ENCODE measurements at places on chromosomes 4 and X.

DNA sequence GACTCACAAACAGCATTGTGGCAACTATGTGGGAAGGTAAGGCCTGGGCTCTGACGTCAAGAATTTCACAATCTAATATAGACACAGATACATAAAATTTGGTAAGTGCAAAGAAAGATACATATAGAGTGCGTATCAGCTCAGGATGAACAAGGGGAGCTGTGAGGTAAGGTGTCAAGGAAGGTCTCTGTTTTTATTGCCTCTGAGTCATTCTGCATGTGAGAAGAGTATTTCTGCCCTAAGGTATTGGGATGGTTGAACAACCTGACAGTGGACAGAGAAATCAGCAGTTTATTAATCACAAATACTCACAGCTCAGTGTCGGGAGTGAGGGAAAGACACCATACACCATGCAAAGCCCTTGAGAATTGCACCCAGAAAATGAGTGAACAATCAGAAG, 89.8 kb downstream of the COMMD8 start:
- DNase-seq, result no peak

DNA sequence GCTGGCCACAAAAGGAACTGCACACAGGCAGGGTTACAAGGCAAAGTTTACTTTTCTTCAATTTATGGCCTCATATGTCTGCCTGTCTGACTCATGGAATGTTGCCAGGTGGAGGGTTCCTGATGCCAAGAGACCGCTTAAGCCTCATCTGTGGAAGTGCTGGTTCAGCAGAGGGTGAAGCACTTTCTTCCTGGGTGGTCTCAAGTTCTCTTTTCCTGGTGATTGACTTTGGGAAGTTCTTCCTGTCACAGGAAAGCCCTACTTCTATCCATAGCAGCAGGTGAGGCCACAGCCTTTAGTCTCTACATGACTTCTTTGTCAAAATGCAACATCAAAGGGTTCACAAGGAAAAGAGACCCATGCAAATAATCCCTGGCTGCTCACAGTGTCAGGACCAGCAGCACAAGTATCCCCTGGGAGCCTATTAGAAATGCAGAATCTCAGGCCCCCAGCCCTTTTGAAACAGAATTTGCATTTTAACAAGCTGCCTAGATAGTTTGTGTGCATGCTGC, 81.4 kb upstream of the IGFBP7 start:
- DNase-seq, result no peak

GRCh38 chr4:78558410-78558809, 6.8 kb downstream of the ANXA3 start:
- DNase-seq, result no peak

DNA sequence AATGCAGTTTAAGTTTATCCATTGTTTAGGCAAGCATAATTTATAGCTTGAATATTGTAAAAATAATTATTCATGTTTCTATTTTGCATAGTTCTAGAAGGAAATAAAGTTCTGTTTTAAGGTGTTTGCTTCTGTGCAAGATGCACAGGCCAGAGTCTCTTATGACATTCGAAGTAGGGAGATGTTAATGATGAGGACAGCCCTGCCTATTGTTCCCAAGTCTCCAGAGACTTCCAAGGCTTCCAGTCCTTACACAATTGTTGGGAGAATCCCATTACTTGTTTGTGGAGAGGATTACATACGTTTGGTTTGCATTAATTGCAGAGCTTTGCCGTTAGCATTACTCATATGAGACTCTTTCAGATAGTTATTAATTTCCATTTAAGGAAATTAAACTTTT, 96.2 kb upstream of the ANK2 start:
- no peak for DNase-seq

- no peak for DNase-seq
Measured at GRCh38 chr4:105679186-105679585, 29.3 kb downstream of the INTS12 start.

DNA sequence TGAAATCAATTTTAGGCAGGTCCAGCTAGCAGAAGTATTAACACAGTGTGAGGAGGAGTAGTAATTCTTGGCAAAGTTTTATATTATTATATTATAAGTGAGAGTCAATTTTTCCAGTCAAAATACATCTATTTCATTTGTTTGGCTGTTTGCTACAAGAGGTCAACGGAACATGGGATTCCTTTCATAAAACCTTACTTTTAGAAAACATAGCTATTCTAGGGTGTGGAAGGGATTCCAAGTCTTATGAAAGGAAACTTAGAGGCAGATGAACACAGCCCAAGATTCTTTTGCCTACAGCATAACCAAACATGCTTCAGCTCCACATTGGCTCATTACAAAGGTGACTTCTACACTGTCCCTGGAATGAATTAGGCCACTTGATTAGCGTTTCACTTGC, 29.9 kb upstream of the PCDH19 start:
- no peak for DNase-seq

GRCh38 chrX:103417370-103417769, 41.0 kb downstream of the BEX3 start:
- DNase-seq, result no peak

DNA sequence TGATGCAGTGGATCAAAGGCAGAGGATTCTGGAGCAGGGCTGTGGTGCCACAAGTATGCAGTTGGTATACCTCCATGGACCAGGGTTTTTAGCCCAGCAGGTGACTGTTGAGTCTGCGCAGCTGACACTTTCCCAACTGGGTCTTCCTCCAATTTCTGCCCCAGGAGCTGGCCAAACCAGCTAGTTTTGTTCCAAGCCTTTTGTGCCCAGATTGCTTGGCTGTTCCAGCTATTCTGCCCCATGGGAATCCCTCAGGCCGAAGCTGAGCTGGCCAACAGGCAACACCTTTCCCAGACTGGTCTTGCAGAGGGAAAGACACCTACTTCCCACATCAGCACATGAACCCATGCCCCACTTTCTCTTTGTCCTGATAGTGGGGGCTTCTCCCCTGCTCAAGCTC, 22.8 kb upstream of the ANKRD17 start:
- no peak for DNase-seq

- no peak for DNase-seq
Measured at GRCh38 chrX:39815631-39816030, 282.1 kb downstream of the BCOR start.

DNA sequence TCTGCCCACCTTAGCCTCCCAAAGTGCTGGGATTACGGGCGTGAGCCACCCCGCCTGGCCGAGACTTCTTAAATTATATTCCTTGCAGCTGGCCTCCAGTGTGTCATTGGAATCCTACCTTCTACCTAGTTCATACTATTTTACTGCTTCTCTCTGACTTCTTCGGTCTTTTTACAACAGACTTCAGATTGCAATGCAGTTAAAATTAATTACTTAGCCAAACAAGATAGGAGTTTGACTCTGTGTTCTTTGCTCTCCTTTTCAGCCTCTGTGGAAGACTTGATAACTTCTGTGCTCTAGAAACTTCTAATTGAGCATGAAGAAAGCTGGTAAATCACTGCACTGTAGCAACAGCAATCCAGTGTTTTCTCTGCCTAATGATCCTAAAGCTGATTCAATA, 199.5 kb downstream of the GASK1B start:
- DNase-seq, result no peak

GRCh38 chr4:115158296-115158695, 44.9 kb upstream of the NDST4 start:
- no peak for DNase-seq

DNA sequence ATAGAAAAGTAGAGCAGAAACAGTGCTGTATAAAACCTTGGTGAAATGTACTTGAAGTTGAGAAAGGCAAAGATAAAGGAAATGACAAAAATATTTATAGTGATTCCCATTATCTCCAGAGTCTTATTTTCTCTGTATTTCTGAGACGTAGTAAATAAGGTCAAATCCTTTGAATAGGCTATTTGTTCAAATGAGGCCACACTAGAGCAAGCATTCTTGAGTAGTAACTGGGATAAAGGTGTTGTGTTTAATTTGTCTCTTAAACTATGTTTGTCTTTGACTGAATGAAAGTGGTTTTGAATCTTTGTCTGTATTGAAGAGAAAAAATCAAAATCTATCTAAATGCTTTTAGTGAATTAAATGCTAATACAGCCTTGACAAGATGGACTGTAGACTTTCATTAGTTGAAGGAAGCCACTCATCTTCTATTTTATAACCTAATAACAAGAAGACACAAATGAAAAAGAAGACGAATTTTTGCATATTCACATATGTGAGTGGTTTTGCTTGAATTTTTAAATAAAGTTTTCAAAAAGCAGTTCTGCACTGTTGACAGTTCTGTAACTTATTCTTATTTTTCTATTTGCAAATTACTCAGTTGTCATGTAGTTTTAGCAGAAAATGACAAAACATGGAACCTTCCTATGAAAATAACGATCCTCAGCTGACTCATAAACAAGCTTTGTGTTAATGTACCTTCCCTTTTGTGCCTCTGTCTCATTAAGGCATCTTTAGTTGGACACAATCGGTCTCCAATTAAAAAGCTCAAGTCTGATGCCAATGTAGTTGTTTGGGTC, 94.8 kb upstream of the PCDH18 start:
- no peak for DNase-seq

DNA sequence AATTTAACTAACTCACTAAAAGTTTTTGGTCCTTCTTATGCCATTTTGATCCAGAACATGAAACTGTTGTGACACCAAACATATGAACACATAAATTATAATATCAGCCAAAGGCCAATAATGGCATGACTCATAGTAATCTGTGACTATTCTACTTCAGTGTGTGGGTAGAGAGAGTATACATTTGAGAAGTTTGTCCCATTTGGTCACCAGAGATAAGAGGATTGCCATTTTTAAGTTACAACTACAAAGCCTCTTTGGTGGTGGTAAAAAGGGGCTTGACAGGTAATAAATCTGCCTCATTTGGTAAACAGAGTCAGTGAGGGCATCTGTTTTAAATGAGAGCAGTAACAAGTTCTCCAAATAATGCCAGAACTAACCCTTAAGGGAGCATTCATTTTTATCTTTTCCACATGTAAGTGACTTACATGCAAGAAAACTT, 117.9 kb downstream of the TBC1D19 start:
- DNase-seq, result no peak

GRCh38 chr4:101649790-101650515, 140.6 kb upstream of the BANK1 start:
- DNase-seq, result no peak

- no peak for DNase-seq
Measured at GRCh38 chrX:103356130-103356798, at the start of gene TCEAL9. TCEAL9 (plus strand) TSS chrX:103356506; CDS start chrX:103357685, 1,179 bp downstream.

DNA sequence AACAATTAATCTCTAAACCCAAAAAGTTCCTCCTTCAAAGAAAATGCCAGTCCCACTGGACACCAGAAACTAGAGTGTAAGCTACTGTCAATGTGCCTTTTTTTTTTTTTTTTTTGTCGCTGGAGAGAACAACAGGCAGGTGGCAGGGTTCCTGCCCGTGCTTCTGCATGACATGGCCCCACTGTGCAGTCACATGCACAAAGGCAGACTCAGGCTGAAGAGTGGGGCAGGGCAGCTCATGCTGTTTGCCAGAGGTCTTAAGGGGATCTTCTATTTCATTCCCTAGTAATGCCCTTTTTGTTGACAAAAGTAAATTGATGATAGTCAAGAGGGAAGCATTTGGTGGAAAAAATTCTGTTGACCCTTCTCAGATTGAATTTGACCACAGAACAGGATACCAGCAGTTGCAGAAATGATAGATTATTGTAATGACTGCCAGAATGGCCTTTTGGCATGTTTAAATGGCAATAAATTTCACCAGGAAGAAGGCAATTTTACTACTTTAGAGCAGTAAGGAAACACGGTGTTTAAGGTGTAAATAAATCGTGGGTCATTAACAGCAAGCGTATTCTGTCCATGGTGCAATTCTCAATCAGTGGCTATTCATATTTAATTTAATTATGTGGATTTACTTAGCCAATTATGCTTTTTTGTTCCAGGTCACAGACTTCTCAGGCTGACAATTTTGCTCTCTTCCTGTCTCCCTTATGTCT, 80.9 kb downstream of the NKX6-1 start:
- DNase-seq, result no peak

DNA sequence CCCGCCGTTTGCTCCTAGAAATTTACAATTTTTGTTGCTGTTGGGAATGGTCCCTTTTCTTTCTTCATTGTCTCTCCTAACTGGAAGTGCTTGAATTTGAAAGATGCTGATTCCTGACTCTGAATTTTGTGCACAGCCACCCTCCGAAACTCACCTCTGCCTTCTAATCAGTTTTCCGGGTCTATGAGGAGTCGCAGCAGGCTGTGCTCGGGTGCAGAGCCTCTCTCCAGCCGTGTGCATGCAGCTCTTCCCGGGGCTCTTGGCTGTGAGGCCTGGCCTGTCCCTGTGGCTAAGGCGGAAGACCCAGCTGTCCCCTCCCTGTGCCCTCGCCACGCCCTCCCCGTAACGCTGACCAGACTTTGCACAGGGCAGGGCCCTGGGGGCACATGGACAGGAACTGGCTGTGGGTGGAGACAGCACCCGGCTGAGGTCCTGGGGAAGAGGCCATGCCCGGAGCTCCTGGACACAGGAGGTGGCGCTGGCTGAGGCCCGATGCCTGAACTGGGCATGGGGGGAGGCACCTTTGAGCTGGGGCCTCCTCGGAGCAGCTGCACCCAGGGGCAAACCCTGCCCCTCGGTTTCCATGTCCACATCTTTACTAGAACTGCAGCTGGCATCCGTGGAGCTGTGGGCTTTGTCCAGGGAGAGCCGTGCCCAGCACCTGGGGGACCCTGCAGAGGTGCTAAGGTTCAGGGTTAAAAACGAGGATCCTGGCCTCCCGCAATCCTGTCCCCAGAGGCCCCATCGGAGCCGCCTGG, 32.6 kb upstream of the SPON2 start:
- no peak for DNase-seq

DNA sequence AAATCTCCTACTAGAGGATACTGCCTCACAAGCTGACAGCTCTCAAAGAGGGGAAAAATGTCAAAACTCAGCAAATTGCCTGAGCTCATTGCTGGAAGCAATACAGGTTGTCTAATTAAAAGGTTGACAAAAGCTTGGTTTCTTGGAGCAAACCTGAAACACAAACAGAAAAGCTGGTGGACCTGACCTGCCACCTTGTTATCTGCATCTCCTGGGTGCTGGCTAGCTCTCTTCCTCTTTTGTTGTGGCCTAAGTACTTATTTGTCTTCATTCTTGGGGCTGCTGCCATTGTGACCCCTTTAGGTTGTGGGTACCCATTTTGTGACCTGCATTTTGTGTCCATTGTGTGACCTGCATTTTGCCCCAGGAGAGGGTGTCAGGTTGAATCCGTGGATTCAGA, 184.5 kb downstream of the KIT start:
- DNase-seq, result no peak

DNA sequence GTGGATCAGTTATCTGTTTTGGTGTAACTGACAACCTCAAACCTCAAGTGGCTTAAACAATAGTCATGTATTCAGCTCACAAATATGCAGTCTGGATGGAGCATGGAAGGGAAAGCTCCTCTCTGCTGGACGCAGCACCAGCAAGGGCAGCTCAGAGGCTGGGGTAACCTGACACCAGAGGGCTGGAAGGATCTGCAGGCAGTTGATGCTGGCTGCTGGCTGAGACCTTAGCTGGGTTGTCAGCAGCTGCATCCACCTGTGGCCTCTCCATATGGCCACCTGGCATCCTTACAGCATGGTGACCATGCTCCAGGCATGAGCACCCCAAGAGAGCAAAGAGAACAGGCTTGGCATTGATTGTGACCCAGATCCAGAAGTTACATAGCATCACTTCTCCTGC, 46.7 kb downstream of the ENPP6 start:
- DNase-seq, result no peak
